ENCODE measurements at places on chromosomes 4 and X.
A peak's percentile ranks its signal among the peaks of the same experiment; 100 is the strongest.

DNA sequence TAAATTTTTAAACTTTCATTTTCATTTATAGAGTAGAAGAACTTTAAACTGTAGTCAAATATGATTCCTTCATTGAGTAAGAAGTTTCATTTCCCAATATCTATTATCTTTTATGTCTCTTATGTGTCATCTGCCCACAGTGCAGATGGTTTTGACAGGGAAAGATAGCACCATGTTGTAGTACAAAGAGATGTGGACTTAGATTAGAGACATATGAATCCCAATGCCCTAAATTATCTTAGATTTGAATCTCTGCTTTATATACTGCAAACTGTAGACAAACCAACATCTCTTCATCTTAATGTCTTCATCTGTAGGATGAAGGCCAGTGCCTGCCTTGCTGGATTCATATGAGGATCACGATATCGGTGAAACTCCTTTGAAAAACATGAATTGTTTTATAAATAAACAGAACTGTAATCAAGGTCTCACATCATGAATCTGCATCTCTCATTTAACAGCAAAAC is 217.5 kb downstream of the BANK1 start:
- DNase-seq = no peak

DNA sequence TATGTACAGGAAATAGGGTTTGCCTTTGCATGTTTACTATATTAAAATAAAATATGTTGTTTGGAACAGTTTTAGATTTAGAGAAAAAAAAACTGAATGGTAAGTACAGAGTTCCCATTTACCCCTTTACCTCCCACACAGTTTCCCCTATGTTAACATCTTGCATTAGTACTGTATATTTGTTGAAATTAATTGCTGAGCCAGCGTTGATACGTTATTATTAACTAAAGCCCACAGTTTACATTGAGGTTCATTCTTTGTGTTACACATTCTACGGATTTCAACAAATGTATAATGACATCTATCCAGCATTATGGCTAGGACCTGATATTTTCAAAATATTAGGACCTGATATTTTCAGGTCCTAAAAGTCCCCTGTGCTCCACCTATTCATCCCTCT is 70.7 kb downstream of the PPP3CA start:
- DNase-seq = no peak

GRCh38 chr4:23422878-23423277 is 467.0 kb downstream of the PPARGC1A start:
- DNase-seq = peak; percentile 19

- DNase-seq = peak; percentile 98
These were observed at the start of gene CUL4B for GRCh38 chrX:120560842-120561633. Gene CUL4B, minus strand, starts transcription at chrX:120560962. Its CDS starts 324 bp downstream, at chrX:120560638.

DNA sequence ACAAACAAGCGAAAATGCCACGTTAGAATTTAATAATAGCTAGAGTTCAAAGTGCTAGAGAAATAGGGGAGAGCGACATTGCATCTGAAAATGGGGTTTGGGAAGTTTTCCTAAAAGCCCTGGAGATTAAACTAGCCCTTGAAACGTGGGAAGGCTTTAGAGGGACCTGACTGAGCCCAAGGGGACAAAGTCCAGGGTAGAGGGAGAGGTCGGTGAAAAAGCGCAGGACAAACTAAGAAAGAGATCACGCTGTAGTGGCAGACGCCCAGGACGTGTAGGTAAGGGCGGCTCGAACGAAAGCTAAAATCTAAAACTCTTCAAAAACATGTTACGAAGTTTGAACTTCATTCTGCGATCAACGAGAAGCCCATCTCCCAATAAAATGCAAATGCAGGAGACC is 1.1 kb upstream of the ATP11C start:
- DNase-seq = no peak

DNA sequence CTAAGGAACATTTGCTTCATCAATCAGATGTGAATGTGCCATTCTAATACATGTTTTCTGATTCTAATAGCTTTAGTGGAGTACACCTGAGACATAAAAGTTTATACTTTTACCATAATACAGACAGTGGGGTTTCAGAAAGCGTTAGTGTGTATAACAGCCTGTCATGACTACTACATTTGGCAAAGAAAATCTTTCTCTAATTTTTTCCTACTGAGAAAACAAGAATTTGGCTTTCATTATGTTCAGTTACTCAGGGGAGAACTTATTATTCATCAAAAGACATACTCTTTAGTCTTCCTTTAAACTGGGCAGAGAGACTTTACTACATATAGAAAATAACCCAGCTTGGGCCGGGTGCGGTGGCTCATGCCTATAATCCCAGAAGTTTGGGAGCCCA is 104.9 kb downstream of the PCDH18 start:
- DNase-seq = no peak

DNA sequence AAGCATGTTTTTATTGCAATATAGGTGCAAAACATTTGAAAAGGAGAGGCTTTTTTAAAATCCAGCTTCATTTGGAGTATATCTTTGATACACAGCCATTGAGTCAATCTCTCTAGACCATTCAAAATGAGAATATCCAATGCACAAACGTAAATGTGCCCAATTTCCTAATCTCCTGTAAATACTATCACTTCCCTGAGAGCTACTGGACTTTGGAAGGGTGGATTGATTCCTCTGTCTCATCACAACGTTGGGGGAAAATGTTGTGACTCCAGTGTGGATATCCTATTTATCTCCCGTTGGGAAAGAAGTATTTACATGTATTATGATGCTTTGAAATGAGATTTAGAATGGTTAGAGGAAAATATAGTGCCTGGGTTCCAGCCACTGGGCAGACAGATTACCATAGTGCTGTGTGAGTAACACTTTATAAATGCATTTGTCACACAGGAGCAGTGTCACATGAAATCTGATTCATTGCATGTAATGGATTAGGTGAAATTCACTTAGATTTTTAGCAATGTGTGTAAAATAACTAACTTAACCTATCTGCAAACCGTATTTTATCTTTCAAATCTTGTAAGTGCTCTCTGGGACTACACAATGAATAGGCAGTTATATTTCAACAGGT is 64.4 kb upstream of the VCX3A start:
- DNase-seq = no peak

DNA sequence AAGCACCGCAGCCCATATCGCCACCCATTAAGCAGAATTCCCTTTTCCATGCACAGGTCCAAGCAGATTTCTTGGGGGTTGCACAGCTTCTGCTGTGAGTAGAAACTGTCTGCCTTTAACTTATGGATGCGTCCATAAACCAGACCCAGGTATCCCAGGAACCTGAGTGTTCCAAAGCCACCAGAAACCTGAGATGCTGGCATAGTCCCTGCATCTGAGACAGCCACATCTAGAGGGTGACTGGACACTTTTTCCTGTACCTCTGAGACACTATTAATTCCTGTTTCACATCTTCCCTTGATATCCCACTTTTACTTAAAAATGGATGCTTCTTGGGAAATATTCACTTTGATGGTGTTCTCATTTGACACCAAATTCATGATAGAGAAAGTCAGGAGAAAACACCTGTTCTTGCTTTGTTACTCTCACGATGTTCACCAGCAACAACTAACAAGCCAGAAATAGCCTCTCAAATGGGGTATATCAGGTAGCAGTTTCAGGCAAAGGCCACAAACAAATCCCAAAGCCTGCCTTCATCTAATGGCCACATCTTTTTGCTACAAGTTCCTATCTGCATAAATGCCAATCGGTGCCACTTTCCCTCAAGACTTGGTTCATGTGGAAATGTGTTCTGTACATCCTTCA is 45.5 kb upstream of the PRDX4 start:
- DNase-seq = no peak

- DNase-seq = no peak
These were observed 788.4 kb upstream of the GALNTL6 start for GRCh38 chr4:171024720-171025303.

GRCh38 chr4:138522366-138522765 is 280.2 kb upstream of the SLC7A11 start:
- DNase-seq = peak; percentile 25

- DNase-seq = no peak
These were observed 201.1 kb upstream of the BCOR start for GRCh38 chrX:40298572-40299479.

- DNase-seq = no peak
These were observed 3.8 kb upstream of the RADX start for GRCh38 chrX:106608016-106608415.

- DNase-seq = no peak
These were observed 21.4 kb downstream of the REELD1 start for GRCh38 chr4:146235654-146236177.

- no peak for DNase-seq
These were observed 516.1 kb upstream of the MAGEB2 start for GRCh38 chrX:29699239-29699638.

GRCh38 chr4:151922306-151922705 is 161.5 kb upstream of the GATB start:
- DNase-seq = peak; percentile 14

GRCh38 chr4:104593019-104593418 is 98.3 kb upstream of the CXXC4 start:
- peak; percentile 38 for DNase-seq

GRCh38 chr4:13207226-13207625 is 276.9 kb downstream of the RAB28 start:
- DNase-seq = no peak

GRCh38 chr4:184282895-184283654 is 65.4 kb upstream of the ENPP6 start:
- DNase-seq = no peak

DNA sequence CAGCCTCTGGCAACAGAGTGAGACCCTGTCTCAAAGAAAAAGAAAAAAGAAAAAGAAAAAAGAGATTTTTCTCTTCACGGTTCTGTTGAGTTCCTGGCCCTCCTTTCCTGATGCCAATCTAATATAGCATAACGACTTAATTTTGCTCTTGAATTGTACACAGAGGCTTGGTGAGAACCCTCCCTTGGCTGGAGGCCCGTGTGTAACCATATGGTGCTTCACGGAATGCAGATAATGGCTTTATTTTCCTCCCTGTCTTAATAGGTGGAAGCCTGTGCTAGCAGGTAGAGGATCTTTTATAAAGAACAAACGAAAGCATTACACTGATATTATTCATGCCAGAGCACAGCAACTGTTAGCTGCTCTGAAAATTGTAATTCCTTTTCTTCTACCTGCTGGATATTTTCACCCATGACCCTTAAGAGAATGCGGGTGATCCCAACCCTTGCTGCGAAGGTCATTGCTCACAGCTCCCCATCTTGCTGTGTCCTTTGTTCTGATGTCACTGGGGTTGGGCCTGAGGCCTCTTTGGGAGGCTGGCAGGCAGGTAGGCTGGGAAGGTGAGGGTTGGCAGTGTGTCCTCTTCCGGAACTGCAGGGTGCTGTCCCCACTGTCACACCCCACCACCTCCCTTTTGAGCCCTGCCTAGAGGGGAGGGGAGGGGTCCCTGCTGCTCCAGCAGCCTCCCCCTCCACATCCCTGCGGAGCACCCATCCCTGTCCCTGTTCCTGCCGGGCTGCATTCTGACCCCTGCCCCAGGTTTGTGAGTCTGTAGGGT is 83.8 kb upstream of the STOX2 start:
- DNase-seq = no peak

GRCh38 chr4:156029691-156030090 is 76.0 kb upstream of the CTSO start:
- no peak for DNase-seq
